GM19239 (cell line): ENCODE measurements at places on chromosomes 16 and 17.
A peak's percentile ranks its signal among the peaks of the same experiment; 100 is the strongest.

- no peak for DNase-seq
Observed at GRCh38 chr16:46897471-46897870, 13.3 kb downstream of the GPT2 start.

DNA sequence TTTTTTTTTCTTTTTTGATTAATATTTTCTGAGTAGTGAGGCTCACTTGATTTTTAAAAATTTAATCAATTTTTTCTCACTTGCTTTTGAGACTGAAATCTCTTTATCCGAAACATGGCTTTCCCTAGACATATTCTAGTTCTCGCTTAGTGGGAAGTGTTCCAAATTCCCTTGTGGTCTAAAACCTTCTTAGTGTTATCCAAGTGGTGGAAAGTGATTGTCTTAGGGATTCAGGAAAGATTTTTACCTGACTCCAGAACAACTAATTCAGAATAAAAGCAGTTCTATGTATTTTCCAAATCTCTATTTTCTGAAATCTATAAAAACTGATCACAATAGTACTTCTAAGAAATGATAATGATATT, 178.8 kb downstream of the MAP2K6 start:
- no peak for DNase-seq

- DNase-seq = no peak
Observed at GRCh38 chr17:40481106-40481505, 20.3 kb downstream of the TNS4 start.

DNA sequence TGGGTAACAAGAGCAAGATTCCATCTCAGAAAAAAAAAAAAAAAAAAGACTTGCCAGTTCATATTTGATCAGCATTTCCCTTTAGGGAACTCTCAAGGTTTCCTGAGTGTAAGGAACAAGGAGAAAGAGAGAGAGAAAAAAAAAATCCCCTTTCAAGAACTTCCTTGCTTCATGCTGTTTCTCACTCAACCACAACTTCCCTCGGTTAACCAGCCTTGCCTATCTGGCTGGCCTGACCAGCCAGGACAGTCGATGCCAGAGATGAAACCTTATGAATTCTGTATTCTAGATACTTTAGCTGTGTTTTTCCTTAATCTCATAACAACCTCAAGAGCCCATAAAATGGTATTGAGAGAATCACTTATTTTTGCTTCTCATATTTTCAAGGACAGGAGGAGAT, 2.6 kb upstream of the N4BP1 start:
- DNase-seq = no peak

DNA sequence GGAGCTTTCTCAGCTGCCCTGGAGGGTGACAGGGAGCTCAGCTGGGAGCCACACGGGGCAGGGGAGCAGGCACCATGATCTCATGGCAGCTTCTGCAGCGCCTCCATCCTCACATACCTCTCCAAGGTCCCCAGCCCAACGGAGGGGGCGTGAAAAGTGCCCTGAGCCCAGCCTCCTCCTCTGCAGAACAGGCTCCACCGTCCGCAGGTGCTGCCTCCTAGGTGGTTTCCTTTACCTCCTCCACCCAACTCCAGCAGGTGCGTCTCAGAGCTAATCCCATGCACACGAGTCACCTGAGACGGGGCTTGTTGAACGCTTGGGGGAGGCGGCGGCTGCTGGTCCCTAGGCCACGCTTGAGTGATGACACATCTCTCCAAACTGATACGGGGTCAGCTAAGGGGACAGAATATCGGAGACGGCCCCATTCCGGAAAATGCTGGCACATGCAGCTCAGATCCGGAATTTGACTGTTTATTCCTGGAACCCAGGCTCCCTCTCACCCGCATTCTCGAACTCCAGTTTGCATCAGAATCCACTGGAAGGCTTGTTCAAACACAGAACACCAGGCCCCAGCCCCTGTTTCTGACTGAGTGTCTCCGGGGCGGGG, 387 bp upstream of the SLC38A8 start:
- no peak for DNase-seq

DNA sequence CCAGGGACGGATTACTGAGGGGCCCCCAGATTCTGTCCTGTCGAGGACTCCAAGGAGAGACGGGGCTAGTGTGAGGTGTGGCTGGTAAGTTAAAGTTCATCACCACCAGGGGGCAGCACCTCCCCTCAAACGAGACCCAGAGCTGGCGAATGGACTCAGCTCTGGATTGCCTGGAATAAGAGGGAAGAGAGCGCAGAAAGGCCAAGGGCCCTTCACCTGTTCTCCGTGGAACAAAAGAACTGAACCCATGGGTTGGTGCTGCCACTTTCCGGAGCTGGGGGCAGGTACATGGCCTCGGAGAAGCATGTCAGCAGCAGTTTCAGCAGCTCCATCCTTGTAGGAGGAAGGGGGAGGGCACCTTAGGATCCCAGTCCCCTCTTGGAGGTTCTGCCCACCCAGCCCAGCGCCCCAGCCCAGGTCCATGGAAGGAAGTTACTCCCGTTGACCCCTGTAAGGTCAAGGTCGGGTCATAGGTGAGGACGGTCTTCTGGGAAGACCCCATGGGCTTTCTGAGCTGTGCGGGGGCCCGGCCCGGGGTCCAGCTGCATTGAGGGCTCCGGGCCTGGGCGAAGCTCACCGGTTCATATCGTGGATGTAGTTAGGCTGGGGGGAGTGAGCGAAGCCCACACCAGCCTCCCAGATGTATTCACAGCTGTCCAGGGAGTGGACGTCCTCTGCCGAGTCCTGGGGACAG, 10.8 kb downstream of the HID1 start:
- DNase-seq = peak; percentile 90
